ENCODE measurements at places on chromosomes 2 and 18.

DNA sequence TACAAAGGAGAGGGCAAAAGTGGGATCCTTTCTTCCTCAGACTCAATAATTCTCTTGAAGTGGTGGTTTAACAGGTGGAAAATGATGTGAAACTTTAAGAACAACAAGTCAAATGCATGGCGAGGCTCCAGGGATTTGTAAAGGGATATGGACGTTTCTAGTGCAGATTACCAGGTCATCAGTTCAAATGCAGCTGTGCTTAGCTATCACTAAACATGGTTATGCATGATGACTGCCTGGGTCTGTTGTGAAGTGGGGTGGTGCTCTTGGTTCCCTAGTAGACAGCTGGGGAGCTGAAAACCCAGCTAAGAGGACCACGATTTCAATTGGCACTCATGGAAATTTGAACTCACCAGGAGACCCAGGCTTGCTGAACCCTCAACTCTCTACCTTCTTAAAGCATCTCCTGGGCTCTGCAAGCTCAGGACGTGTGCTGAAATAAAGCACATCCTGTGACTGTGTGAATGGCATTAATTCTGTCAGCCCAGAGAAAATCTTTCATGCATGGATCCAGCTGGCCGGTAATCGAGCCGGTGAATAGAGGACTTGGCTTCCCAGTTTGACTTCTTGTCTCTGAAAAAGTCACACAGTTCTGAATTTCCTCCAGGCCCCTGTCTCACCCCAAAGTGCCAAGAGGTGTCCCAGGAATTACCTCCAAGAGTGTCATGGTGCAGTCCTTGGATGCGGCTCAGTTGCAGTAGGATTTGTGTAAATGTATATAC is 146.1 kb downstream of the MTX2 start:
- no peak for DNase-seq

- DNase-seq, result no peak
These were observed 41.7 kb downstream of the PTPRM start for GRCh38 chr18:7608781-7609201.

GRCh38 chr18:57059366-57059765 is 87.5 kb upstream of the BOD1L2 start:
- DNase-seq, result no peak

DNA sequence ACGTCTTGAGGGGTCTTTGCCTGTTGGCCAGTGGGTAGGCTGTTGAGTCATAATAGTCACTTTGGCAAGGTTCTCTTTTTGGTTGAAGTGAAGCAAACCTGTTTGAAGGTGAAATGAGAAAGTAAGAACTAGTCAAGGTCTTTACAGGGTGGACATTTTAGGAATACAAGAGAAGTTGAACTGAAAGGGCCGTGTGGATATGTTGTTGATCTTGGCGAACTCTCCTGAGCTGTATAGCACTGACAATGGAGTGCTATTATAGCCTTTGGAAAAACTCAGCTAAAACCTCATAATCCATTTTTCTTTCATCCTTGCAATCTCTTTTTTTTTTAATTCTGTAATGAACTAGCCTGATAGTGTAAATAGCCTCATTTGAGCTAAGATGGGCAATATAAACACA is 248.1 kb downstream of the MEIS1 start:
- no peak for DNase-seq

DNA sequence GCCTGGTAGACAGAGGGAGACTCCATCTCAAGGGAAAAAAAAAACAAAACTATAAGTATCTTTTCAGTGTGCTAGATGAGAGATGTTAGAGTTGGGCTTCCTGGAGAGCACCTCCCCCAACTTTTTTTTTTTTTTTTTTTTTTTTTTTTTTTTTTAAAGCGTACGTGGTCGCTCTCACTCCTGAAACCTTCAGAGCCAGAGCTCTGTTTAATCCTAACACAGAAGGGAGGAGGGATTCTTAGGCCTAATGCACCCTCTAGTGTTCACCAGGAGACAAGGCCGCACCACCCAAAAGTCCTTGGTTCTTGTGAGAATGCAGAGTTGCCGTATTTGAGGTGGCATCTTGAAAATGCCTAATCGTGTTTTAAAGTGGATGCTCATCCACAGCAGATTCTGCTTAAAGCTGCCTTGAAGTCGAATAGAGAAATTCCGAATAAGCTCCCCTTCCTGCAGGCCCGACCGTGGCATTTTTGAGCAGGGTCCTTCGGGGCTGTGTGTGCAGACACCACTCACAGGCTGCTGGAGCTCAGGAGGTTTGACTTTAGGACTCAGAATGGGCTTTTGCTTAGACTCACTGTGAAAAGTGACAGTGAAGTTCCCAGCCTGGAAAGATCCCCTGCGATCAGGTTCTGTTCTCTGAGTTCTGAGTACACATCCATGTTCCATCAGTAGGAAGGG is 252.6 kb downstream of the AGAP1 start:
- no peak for DNase-seq

DNA sequence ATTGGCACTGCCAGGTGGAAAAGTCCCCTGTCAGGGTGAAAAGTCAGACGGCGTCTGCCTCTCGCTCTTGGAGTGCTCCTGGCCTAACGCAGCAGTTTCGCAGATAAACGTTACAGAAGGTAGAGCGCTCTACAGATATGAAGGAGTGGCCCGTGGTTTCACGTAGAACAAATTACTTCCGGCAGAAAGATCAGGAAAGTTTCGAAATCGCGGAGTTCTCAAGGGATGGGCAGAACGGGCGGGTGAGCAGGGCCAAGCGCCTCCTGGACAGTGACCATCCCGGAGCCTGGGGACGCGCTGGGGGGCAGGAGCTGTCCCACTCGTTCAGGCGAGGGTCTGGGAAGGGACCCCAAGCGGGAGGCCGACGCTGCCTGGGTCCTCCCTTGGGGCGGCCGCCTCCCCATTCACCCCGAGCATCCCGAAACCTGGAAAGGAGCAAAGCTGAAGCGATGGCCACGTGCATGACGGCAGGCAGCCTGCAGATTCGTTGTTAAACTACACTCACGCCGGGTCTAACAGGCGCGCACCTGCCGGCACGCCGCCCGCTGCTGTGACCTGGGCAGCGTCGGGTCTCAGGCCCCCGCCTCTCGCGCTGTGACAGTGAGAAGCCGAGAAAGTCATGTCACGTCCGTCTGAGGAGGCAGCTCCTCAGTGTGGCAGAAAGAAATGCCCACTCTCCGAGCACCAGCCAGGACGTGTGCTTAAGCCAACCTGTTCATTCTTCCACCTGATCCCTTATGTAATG is 122.9 kb upstream of the SALL3 start:
- DNase-seq, result no peak
